ENCODE measurements at places on chromosomes 7 and 10. TPM values are rescaled to one million over a fixed set of nuclear protein-coding genes. Genes with fewer than 3 reads are reported as not detected.
A peak's percentile ranks its signal among the peaks of the same experiment; 100 is the strongest.

DNA sequence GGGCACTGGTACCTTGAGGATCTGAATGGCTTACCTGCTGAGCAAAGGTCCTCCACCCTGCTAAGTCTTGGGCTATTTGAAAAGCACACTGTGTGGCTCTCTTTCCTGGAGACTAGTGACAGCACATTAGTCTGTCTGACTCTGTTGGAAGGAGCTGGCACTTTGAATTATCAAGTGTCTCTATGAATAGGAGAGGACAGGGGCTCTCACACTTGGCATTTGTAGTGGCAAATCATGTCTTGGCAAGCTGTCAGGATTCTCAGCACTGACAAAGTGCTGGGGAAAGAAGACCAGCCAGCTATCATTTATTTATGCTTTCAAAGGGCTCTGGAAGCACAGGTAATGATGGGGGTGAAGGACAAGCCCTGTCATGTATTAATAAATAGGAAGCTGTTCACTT lies 62.8 kb downstream of the MTPN start:
- H3K36me3 ChIP-seq: no peaks in the 10 kb centered on the region
- no peaks in the 10 kb centered on the region for H3K4me1 ChIP-seq
- no peak overlapping the region for H3K4me3 ChIP-seq
- H3K27ac ChIP-seq: no peak overlapping the region
- no peaks in the 10 kb centered on the region for H3K27me3 ChIP-seq
- DNase-seq: no peak

DNA sequence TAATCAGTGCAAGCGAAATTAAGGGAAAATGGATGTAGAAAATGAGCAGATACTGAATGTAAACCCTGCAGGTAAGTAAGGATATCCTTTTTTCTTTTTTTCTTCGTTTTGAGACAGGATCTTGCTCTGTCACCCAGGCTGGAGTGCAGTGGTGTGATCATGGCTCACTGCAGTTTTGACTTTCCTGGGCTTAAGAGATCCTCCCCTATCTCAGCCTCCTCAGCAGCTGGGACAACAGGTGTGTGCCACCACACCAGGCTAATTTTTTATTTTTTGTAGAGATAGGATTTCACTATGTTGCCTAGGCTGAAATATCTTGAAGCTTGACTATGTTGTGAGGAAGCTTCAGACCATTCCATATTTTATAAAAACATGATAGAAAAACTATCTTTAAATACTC lies 4.3 kb downstream of the PDCD4 start:
- no peak for DNase-seq
- no peaks in the 10 kb centered on the region for H3K27me3 ChIP-seq
- no peak overlapping the region for H3K4me3 ChIP-seq
- H3K36me3 ChIP-seq: peaks cover 21% of the 10 kb centered on the region

DNA sequence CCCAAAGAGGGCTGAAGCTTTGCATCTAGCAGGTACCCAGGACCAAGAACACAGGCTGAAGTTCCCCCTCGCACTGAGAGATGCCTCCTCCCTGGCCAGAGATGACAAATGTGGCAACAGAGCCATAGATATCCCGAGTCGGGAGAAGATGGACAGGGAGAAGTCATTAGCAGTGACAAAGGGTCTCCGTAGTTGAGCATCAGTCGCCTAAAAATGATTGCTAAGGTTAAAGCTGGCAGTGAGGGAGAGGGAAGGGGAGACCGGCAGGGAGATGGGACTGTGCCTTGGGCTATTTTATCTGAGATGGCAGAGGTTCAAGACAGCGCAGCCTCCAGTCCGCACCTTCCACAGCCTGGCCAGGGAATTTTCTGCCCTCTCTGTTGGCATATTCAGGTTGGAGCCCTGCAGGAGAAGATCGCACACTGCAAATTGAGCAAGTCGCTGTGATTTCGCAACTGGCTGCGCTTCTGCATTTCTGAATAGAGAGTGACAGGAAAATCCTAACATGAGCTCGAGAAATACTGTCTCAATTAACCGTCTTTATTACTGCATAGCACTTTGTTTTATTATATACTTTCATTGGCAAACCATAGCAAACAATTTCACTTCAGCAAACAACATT lies 238.9 kb upstream of the GPR26 start:
- no peaks in the 10 kb centered on the region for H3K36me3 ChIP-seq
- no peak overlapping the region for H3K27ac ChIP-seq
- peak; percentile 41 for DNase-seq
- no peaks in the 10 kb centered on the region for H3K27me3 ChIP-seq
- H3K4me3 ChIP-seq: no peak overlapping the region

GRCh38 chr10:101690461-101690860 lies 4.5 kb downstream of the FBXW4 start:
- H3K36me3 ChIP-seq: no peaks in the 10 kb centered on the region
- no peak for DNase-seq
- H3K4me1 ChIP-seq: peaks cover 58% of the 10 kb centered on the region
- H3K27me3 ChIP-seq: no peaks in the 10 kb centered on the region
- no peak overlapping the region for H3K27ac ChIP-seq

DNA sequence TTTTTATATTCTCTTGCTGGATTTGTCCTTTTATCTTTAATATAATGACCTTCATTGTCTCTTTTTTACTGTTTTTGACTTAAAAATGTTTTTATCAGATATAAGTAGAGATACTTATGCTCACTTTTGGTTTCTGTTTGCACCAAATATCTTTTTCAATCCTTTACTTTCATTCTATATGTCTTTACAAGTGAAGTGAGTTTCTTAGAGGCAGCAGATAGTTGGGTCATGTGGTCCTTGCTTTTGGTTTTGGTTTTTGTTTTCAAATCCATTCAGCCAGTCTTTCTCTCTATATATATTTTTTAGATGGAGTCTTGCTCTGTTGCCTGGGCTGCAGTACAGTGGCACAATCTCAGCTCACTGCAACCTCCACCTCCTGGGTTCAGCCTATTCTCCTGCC lies 932.4 kb upstream of the LRRTM3 start:
- H3K27me3 ChIP-seq: no peaks in the 10 kb centered on the region
- DNase-seq: no peak
- H3K4me3 ChIP-seq: no peak overlapping the region
- no peaks in the 10 kb centered on the region for H3K36me3 ChIP-seq

GRCh38 chr7:100351657-100352058 lies 6.3 kb upstream of the PILRB start:
- H3K4me1 ChIP-seq: no peaks in the 10 kb centered on the region
- peaks cover 84% of the 10 kb centered on the region for H3K36me3 ChIP-seq
- H3K4me3 ChIP-seq: no peak overlapping the region
- H3K27ac ChIP-seq: no peak overlapping the region

- H3K4me3 ChIP-seq: no peak overlapping the region
- H3K27ac ChIP-seq: no peak overlapping the region
- H3K27me3 ChIP-seq: no peaks in the 10 kb centered on the region
- H3K36me3 ChIP-seq: peaks cover 5% of the 10 kb centered on the region
Measured at GRCh38 chr7:36190447-36191291, 37.6 kb downstream of the EEPD1 start.

- DNase-seq: no peak
- no peaks in the 10 kb centered on the region for H3K27me3 ChIP-seq
- peaks cover 72% of the 10 kb centered on the region for H3K4me1 ChIP-seq
- H3K27ac ChIP-seq: peak overlapping the region; percentile 98
Measured at GRCh38 chr10:79336276-79336675, 11.0 kb upstream of the PPIF start.

GRCh38 chr7:92563345-92563744 lies 26.8 kb downstream of the FAM133B start:
- H3K36me3 ChIP-seq: peaks cover 50% of the 10 kb centered on the region
- H3K4me3 ChIP-seq: no peak overlapping the region
- H3K27me3 ChIP-seq: no peaks in the 10 kb centered on the region
- no peak for DNase-seq
- no peak overlapping the region for H3K27ac ChIP-seq
- H3K4me1 ChIP-seq: no peaks in the 10 kb centered on the region

DNA sequence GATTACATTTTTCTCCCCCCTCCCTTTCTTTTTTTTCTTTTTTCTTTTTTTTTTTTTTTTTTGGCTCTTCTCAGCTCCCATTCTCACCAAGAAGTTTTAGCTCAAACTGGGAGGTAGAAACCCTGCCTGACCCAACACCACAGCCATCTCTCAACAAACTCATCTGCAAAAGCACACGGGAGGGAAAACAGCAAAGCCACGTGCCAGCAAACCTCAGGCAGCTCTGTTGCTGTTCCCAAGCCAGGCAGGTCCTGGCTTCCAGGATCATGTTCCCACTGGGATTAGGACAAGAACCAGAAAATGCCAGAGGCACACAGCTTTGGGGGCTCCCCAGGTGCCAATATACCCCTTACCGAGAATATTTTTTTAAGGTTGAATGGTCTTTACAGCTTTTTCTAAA lies 56.7 kb downstream of the ITIH5 start:
- no peaks in the 10 kb centered on the region for H3K27me3 ChIP-seq
- peaks cover 9% of the 10 kb centered on the region for H3K4me1 ChIP-seq
- no peaks in the 10 kb centered on the region for H3K36me3 ChIP-seq
- H3K4me3 ChIP-seq: no peak overlapping the region
- no peak overlapping the region for H3K27ac ChIP-seq

DNA sequence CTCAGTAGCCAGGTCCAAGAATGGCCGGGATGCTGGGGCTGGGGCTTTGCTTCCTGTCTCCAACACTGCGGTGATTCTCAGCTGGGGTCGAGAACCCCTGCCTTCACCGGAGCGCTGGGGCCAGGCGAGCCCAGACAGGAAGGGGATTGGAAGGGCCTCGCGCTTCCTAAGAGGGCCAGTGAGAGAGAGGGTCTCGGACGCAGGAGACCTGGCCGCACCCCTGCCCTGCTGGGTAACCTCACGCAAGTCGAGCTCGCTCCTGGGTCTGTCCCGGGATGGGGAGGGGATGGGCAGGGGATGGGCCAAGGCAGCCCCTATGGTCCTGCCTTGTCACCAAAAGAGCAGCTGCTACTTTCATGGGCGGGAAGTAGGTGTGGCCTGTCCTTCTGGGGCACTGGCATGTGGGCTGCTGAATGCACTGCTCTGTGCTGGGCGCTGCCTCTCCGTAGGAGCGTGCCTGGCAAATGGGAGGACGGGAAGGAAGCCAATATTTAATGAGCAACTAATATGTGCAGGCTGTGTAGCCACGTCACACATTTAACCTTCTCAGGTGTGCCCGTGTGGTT lies 20.0 kb downstream of the KCNK18 start:
- H3K27me3 ChIP-seq: peaks cover 2% of the 10 kb centered on the region
- no peak overlapping the region for H3K27ac ChIP-seq
- H3K36me3 ChIP-seq: no peaks in the 10 kb centered on the region
- DNase-seq: no peak

DNA sequence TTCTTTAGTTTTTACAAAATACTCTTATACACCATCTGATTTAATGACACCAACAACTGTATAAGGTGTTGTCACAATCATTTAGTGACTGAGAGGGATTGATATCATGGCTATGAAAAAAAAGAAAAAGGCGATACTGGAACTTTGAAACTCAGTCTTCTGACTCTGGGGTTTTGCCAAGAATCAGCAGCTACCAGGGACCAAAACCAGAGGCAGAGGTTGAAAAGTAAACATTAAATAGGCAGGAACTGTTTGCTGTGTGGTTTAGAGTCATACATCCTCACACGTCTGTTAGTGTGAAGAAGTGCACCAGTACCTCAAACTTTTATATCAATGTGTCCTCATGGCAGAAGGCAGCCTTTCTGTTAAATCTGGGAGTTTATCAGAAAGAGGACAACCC lies 19.9 kb upstream of the GGCT start:
- no peak overlapping the region for H3K27ac ChIP-seq
- no peaks in the 10 kb centered on the region for H3K36me3 ChIP-seq
- peak; percentile 52 for DNase-seq
- H3K4me3 ChIP-seq: no peak overlapping the region
- no peaks in the 10 kb centered on the region for H3K27me3 ChIP-seq

- H3K27ac ChIP-seq: no peak overlapping the region
- H3K27me3 ChIP-seq: no peaks in the 10 kb centered on the region
- peaks cover 18% of the 10 kb centered on the region for H3K4me1 ChIP-seq
- no peak overlapping the region for H3K4me3 ChIP-seq
Measured at GRCh38 chr7:77563275-77563674, 26.2 kb downstream of the PTPN12 start.

- H3K4me1 ChIP-seq: no peaks in the 10 kb centered on the region
- H3K27ac ChIP-seq: no peak overlapping the region
- H3K27me3 ChIP-seq: no peaks in the 10 kb centered on the region
- no peak for DNase-seq
Measured at GRCh38 chr7:110852156-110852940, 238.6 kb upstream of the LRRN3 start.

DNA sequence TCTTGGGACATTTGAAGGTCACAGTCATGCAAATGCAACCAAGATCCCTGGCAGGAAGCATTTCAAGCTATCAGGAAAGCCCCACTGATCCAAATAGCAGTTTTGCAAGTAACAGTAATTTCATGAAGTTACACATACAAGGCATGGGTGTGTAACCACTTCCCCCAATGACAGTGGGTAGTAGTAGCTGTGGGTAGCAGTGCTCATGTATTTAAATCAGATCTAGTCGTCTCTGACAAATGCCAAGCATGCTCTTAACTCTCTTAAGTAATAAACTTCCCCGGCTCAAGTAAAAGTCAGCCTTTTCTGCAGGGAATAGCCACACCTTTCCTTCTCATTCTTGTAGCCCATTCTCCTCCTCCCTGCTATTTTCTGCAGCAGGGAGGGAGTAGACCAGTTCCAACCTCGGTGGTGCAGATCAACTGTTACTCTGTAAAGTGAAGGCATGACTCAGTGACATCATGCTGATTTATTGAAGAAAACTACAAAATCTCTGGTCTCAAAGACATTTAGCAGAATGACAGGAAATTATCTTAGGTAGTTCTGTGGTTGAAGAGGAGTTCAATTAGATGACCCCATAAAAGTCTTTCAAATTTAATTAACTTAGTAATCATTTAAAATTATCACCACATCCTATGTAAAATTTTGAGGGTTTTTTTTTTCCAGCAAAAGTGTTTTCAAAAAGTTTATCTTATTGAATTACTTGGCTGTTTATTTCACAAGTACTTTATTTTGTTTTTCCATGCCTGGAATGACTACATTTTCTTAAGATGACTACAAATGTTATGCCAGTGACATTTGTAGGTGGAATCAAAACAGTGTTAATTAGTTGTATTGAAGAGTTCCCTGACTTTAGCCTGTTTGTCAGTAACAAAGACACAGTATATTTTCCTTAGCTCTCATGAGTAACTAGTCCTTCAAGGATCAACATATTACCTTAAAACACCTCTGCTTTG lies 568.3 kb downstream of the INHBA start:
- H3K27me3 ChIP-seq: no peaks in the 10 kb centered on the region
- H3K4me3 ChIP-seq: no peak overlapping the region
- no peaks in the 10 kb centered on the region for H3K36me3 ChIP-seq
- no peak for DNase-seq

RBP3 gene
- not detected for polyA plus RNA-seq

ZNF680 gene
- polyA plus RNA-seq: 1.4 TPM

MMD2 gene
- not detected for polyA plus RNA-seq

EPO gene
- polyA plus RNA-seq: 26.2 TPM
